Astrocyte of the spinal cord (primary cell): ENCODE measurements at places on chromosomes 2 and 18.

DNA sequence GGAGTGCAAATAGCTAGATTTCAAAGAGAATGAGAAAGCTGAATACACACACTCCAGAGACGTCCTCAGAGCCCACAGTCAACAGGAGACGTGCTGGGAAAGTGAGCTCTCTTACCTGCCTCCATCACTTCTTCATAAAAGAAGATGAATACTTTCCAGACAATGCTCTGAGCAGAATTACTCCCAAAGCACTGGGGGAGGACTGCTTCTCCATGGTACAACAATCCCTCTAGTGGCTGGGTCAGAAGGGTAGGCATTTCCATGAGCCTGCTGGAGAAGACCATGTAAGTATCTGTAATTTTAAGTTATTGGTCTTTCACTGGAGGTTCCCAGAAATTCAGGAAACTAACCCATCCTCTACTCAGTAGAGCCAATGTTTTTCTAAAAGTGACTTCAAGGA, 190.3 kb downstream of the RBM43 start:
- peak; percentile 24 for DNase-seq

DNA sequence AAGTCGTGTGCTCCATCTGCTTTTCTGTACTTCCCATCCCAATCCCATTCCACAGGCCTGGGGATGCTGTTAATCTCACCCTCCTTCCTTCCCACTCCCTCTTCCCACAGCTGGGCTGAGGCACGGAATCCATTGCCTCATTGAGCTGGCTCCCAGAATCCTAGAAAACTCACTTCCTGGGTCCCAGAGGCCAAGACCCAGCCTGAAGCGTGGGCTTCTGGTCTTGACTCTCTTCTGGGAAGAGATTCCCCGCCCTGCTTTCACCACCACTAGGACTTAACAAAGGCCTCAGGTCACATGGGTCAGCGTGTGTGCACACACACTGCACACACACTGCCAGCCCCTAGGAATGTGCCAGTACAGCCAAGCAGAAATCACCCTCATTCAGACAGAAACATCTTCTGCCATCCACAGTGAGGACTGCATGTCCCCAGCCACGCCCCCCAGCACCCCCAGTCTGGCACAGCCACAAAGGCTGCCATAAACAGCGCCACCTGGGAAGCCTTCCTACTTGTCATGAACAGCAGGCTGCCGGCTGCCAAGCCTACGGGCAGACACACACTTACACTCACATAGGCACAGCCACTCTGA, 165.8 kb downstream of the TNS1 start:
- DNase-seq: peak; percentile 20

GRCh38 chr18:23824669-23825068, 135.4 kb downstream of the LAMA3 start:
- peak; percentile 26 for DNase-seq

DNA sequence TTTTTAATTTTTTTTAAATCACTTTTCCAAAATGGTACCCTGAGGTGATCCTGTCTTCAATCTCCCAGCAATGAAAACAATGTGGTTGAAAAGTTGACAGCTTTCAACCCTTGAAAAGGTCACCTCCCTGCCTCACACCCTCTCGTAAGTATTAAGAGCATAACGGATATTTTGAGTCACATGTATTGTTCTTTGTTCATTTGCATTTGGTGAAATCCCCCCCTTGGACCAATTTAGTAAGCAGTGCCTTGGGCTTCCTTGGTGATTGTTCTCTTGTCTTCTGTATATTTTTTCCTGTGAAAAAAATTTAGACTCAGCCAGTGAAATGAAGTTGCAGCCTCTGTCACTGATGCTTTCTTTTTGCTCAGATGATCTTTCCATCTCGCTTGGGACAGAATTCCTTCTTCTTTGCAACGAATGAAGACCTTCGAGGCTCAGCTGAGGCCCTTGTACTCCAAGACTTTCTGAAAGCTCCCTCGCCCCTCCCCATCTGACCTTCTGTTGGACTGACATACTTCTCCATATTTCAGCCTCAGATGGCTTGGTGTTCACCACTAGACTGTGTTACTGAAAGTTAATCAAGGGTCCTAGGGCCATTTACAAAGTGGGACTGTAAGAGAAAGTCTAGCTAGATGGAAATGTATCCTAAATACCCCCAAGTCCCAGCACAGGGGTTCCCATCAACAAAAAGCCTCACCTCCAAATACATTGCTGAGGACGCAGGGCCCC, 158.4 kb downstream of the BCL2 start:
- DNase-seq: no peak

DNA sequence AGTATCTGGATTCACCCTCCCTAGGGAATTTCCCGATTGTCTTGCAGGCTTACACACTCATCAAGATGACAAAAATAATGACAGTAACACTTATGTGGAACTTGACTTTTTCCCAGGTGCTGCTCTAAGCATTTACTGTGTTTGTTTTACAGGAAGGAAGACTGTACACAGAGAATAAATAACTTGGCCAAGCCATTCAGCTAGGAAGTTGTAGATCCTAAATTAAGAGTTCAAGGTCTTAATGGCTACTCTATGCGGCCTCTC, 549 bp upstream of the DPP4 start:
- DNase-seq: no peak

- DNase-seq: no peak
Observed at GRCh38 chr2:48199070-48199469, 292.8 kb upstream of the FBXO11 start.

DNA sequence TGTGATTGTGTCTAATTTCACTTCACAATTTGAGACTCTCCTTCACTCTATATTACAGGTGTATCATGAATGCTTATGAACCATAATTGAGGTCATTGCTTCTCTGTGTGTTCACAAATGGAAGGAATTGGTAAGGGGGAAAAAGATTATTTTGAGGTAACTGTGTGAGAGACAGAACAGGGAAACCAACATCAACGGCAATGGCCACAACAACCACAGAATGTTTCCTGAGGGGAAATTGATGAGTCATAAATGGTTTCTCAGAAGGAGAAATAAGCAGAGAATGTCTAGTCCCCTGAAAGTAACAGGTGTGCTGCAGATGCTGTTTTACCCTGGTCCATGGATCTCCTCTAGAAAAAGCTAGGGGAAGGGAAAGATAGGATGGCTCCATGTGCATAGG, 361.2 kb upstream of the GALNT5 start:
- peak; percentile 77 for DNase-seq

- no peak for DNase-seq
Observed at GRCh38 chr2:197958592-197959150, 154.3 kb downstream of the PLCL1 start.
